ENCODE measurements at places on chromosomes 11 and 22. TPM values are rescaled to one million over a fixed set of nuclear protein-coding genes. Genes with fewer than 3 reads are reported as not detected.

GRCh38 chr11:8832571-8833260 is 78.3 kb upstream of the AKIP1 start:
- H3K4me3 ChIP-seq: no peak overlapping the region
- H3K4me1 ChIP-seq: peaks cover 5% of the 10 kb centered on the region
- no peak overlapping the region for H3K27ac ChIP-seq
- H3K36me3 ChIP-seq: peaks cover 5% of the 10 kb centered on the region
- H3K27me3 ChIP-seq: no peaks in the 10 kb centered on the region
- no peak for DNase-seq

- no peaks in the 10 kb centered on the region for H3K4me1 ChIP-seq
- H3K36me3 ChIP-seq: no peaks in the 10 kb centered on the region
These were observed 149.5 kb downstream of the PGR start for GRCh38 chr11:100980156-100980555.

DNA sequence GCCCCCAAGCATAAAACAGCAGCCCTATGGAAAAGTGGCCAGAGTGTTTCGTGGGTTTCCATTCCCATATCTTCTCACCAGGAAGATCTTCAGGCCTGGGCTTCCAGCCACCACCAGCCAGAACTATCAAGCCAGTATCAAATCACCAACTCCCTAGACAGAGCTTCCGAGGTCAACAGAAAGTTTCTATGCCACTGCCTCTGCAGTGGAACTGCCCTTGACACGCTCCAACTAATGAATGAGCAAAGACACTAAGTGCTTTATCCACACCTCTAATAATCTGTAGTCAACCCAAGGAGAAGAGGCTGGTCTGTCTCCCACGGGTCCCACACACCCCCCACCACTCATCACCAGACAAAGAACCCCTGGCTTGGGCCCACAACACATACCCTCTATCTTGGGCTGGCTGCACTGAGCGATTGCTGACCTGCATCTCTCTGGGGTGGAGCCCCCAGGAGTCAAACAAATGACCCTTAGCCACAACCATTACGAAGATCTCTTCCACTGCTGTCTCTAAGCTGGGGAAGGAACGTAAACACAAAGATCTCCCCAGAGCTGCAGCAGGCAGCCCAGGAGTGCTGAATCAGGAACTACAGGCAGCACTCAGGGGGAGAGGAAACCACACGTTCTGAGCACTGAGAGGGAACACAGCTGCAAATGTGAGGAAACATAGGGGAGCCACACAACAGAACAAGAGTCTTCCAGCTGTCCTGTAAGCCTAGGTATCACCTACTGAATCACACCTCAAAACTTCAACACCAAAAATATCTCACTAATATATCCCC is 9.7 kb downstream of the OR5AN1 start:
- no peaks in the 10 kb centered on the region for H3K4me1 ChIP-seq
- H3K27ac ChIP-seq: no peak overlapping the region
- H3K27me3 ChIP-seq: no peaks in the 10 kb centered on the region
- H3K36me3 ChIP-seq: no peaks in the 10 kb centered on the region

- DNase-seq: no peak
- H3K27me3 ChIP-seq: no peaks in the 10 kb centered on the region
- no peaks in the 10 kb centered on the region for H3K36me3 ChIP-seq
These were observed 20.0 kb downstream of the PATE3 start for GRCh38 chr11:125807909-125808308.

DNA sequence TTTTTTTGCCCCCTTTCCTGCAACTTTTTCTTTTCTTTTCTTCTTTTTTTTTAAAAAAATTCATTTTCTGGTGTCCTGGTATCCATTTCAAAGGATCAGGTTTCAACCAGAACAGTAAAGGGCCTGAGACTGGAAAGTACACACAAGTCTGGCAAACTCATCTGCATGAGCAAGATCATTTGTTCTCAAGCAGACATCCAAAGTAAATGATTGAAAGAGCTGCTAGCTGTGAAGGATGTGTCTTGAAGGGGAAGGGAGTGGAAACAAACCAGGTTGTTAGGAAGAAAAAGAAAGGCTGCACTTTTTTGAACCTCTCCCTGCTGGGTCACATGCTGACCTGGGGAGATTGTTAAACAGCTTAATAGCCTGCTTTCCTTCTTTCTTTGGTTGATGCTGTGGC is 5.3 kb downstream of the YAP1 start:
- no peaks in the 10 kb centered on the region for H3K36me3 ChIP-seq
- DNase-seq: peak; percentile 34
- H3K27me3 ChIP-seq: peaks cover 22% of the 10 kb centered on the region

GRCh38 chr11:34620202-34620601 is 691 bp upstream of the EHF start:
- no peaks in the 10 kb centered on the region for H3K36me3 ChIP-seq
- DNase-seq: no peak
- H3K4me1 ChIP-seq: no peaks in the 10 kb centered on the region
- no peaks in the 10 kb centered on the region for H3K27me3 ChIP-seq
- no peak overlapping the region for H3K27ac ChIP-seq

DNA sequence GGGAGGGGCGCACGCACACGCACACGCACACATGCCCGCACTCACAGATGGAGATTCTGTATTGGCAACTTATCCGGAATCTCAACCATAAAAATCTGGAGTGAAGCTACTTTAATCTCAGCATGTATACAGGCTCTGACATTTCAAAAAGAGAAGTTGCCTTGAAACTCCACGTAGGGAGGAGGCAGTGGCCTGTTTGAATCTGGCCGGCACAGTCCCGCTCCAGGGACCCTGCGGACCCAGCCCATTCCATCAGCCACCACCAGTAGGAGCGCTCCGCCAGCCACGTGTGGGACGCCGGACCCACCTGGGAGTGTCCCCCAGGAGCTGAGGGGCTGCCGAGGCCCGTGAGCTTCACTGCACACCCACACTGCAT is 1.9 kb upstream of the SYT8 start:
- no peaks in the 10 kb centered on the region for H3K36me3 ChIP-seq
- peaks cover 8% of the 10 kb centered on the region for H3K27me3 ChIP-seq
- peak; percentile 51 for DNase-seq

DNA sequence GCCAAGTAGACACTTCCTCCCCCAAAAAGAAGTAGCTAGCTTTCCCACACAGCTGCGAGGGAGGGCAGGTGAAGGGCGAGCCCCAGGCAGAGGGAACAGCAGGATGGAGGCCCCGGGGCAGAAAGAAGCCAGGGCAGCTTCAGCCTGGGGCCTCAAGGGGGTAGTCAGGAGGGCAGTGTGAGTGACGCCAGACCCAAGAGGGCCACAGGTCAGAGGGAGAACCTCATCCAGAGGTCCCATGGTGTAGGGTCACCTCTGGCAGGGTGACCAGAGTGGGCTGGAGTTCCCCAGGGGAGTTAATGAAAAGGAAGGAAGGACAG is 9.2 kb downstream of the PRR5 start:
- H3K4me3 ChIP-seq: no peak overlapping the region
- H3K36me3 ChIP-seq: peaks cover 39% of the 10 kb centered on the region
- peaks cover 6% of the 10 kb centered on the region for H3K4me1 ChIP-seq
- no peak overlapping the region for H3K27ac ChIP-seq

GRCh38 chr22:19178065-19178656 is 375 bp downstream of the SLC25A1 start:
- H3K4me1 ChIP-seq: peaks cover 58% of the 10 kb centered on the region
- H3K4me3 ChIP-seq: peak overlapping the region; percentile 43
- no peak overlapping the region for H3K27ac ChIP-seq
- DNase-seq: peak; percentile 19

The ACRV1 gene
- 0.79 TPM for total RNA-seq
